Activated T-helper 1 cell treated with anti-CD3 and anti-CD28 coated beads, Interleukin-12 subunit alpha, Interleukin-12 subunit beta, Interleukin-2, Interleukin-4 antibody, amounts not matched to agents 30 ng/mL and 10 ng/mL and 1 ng/mL, durations not matched to agents 14 hours and 24 hours and 36 hours (primary cell): ENCODE measurements at places on chromosomes 1 and 21.

DNA sequence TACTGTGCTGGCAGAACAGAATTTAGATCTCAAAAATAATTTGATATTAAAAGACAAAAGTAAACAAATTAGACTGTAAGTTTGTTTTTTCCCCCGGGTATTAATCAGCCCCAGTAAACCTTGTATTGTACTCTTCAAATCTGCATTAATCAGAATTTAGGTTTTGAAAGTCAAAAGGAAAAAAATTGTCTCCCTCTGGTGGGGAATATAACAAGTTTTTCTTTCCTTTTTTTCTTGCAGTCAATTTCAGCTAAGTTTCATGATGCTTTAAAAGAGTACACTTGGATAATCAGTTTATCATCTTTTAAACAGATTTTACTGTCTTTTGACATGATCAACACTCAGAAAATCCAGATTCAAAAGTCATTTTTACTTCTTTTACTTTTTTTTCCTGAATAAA lies 134.5 kb upstream of the PKN2 start:
- H3K27ac ChIP-seq: no peak overlapping the region
- H3K36me3 ChIP-seq: no peaks in the 10 kb centered on the region
- H3K4me3 ChIP-seq: no peak overlapping the region
- no peak for DNase-seq

- H3K4me3 ChIP-seq: no peak overlapping the region
- H3K36me3 ChIP-seq: no peaks in the 10 kb centered on the region
- no peaks in the 10 kb centered on the region for H3K4me1 ChIP-seq
- H3K27me3 ChIP-seq: peaks cover 4% of the 10 kb centered on the region
- DNase-seq: no peak
Measured at GRCh38 chr1:22737374-22738068, 26.9 kb downstream of the EPHB2 start.

- no peak overlapping the region for H3K27ac ChIP-seq
- H3K36me3 ChIP-seq: peaks cover 12% of the 10 kb centered on the region
- H3K4me3 ChIP-seq: no peak overlapping the region
Measured at GRCh38 chr1:27538793-27539192, 48.8 kb upstream of the WASF2 start.

GRCh38 chr1:51663721-51664120 lies 46.8 kb downstream of the OSBPL9 start:
- H3K27me3 ChIP-seq: no peaks in the 10 kb centered on the region
- H3K27ac ChIP-seq: no peak overlapping the region
- no peak for DNase-seq
- H3K36me3 ChIP-seq: no peaks in the 10 kb centered on the region
- H3K4me1 ChIP-seq: no peaks in the 10 kb centered on the region
- H3K4me3 ChIP-seq: no peak overlapping the region

DNA sequence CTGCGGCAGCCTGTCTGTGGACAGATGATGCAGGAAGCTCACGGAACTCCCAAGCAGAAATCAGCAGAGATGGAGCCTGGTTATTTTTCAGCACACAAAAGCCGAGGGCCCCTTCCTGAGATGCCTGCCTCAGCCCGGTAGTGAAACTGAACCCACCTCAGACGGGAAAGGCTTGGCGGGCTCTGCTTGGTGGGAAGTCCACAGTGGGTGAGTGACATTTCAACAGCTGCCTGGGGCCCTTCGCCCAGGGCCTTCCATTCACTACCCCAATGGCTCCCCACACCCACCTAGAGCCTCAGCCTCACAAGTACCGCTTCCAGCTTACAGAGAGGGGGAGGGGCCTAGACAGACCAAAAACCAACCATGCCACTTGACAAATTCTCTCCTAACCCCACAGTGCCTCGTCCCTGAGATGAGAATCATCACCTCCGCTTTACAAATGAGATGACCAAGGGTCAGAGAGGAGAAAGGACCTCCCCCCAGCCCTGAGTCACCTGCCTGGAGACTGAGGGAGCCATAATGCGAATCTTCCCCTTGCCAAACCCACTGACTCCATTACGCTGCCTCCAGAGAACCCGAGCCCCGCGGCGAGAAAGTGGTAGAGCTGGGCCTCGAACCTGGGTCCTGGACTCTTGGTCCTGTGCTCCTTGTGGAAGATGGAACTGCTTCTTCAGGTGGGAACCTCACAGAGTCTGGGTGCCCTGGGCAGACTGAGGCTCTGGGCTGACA lies 3.4 kb upstream of the ECE1 start:
- peaks cover 76% of the 10 kb centered on the region for H3K4me1 ChIP-seq
- peak overlapping the region; percentile 95 for H3K27ac ChIP-seq
- H3K27me3 ChIP-seq: no peaks in the 10 kb centered on the region
- DNase-seq: peak; percentile 44
- peak overlapping the region; percentile 76 for H3K4me3 ChIP-seq
